ENCODE measurements at places on chromosomes 5 and 9.

GRCh38 chr9:79817438-79818004 lies 245.8 kb downstream of the TLE4 start:
- no peak for DNase-seq

- peak; percentile 60 for DNase-seq
These were observed 14.6 kb downstream of the LCN10 start for GRCh38 chr9:136728080-136728547.

DNA sequence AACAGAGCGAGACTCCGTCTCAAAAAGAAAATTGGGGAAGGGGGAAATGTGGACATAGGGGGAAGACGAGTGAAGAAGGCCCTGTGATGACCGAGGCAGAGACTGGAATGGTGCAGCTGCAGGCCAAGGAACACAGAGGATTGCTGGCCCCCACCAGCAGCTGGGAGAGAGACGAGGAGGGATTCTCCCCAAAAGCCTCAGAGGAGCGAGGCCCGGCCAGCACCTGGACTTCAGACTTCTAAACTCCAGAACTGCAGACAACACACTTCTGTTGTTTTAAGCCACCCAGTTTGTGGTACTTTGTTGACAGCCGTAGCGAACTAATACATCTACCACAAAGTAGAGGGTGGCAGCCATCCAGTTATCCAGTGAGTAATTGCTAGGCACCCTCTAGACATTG lies 124.6 kb downstream of the ATPSCKMT start:
- DNase-seq: no peak

GRCh38 chr5:179451114-179451827 lies 99.1 kb upstream of the RUFY1 start:
- no peak for DNase-seq

GRCh38 chr9:89356782-89357181 lies 38.5 kb downstream of the SECISBP2 start:
- DNase-seq: no peak

DNA sequence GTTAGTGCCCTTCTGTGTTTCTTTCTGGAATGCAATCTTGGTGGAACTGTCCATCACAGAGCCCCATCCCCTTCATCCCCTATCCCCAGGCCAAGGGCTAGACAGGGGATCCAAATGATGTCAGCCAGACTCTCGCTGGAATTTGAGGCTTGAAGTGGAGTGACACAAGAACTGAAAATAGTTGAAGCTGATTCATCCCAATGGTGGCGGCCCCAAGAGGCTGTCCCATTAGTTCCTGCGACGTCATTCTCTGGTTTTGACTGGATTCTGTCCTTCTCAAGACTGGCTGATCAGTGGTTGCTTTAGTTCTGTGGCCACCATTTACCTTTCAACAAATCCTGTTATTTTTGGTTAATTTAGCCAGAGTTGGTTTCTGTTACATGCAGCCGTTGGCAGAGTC lies 59.9 kb downstream of the SUB1 start:
- DNase-seq: no peak

- no peak for DNase-seq
These were observed 71.2 kb downstream of the TENT4A start for GRCh38 chr5:6784481-6784880.

GRCh38 chr5:111948092-111948841 lies 191.3 kb upstream of the NREP start:
- DNase-seq: peak; percentile 55

DNA sequence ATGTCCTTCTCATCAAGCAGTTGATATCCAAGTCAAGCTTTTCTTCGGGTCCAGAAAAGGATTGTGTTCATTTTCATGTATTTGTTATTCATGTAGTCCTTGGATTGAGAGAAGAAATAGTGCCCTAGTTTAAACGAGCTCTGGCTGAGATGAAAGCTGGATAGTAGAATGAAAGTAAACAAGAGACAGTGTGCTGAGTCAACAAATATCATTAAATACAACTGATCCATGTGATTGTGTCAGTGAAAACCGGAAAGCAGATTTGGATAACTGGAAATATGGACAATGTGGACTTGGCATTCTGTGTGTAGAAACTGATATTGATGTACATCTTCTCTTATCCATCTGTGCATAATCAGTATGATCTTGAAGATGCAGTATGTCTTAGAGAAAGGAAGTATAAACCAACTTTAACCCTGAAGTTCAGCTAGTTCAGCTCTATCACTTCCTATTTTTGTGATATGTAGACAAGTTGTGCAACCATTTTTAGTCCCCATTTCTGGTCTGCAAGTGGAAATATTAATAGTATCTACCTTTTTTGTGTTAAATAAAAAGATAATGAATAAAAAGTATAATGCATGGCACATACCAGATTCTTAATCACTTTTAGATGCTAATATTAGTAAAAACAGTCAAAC lies 4.4 kb downstream of the MUSK start:
- no peak for DNase-seq

- DNase-seq: no peak
These were observed 128.9 kb downstream of the ALDH1A1 start for GRCh38 chr9:72823971-72824370.

DNA sequence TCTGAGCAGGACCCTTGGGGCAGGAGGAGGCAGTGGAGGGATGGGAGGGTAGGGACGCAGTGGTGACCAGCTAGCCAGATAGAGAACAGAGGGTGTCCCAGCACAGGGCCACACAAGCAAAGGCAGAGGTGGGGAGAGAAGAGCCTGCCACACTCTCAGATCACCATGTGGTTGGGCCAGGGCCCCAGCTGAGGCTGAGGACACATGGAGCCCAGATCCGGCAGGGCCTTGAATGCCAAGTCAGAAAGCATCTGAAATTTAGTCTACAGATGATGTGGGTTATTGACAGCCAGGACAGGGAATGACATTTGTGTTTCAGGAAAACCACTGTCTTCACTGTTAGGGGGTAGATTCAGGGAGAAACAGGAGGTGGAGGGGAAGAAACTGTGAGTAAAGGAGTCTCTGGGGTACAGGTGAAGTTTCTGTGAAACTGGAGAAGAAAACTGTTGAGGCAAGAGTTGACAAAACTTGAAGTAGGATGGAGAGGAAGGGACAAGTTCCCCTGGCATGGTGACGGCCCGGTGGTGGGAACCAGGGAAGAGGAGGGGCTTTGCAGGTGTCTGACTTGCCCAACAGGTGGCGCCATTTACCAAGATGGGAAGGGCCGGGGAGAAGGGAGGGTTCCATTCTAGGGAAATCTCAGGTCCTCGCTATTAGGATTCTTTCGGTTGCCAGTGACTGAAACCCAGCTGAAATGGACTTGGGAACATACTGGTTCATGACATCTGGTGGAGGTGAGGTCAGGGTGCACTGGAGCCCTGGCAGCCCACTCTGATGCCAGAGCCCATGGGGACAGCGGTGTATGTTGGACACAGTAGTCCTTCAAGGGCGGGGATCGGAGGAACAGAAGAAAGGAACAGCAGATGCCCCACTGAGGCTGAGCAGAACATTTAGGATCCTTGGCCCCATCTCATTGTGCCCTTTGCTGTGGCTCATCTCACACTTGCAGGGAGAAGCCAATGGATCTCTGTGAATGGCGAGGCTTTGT lies 100.1 kb downstream of the KCNIP1 start:
- no peak for DNase-seq

DNA sequence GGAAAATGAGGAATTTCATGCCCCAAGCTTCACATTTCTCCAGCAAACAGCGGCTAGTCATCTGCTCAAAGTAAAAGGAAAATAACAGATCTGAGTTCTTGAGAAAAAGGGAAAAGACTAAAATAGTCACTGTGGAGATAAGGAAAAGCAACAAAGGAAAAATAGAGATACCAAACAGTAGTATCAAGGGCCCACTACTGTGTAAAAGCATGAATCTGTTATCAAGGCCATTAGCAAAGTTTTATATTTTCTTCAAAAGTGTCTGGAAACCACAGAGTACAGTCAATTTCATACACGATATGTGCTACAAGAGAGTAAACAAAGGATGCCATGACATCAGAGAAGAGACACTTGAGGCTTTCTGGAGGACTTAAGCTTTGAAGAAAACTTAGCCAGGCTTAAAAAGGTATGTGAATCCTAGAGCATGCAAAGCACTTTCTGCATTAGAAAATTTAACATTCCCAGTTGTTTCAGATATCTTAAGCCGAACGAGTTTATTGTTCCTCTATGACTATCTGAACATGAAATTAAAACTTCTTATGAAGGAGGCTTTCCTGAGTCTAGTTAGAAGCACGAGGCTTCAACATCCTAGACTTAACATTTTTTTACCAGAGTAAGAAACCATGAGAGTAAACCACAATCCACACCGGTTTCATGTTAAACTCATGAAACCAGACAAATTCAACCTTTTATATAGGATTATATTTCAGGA lies 1.2 kb downstream of the TTC33 start:
- no peak for DNase-seq

DNA sequence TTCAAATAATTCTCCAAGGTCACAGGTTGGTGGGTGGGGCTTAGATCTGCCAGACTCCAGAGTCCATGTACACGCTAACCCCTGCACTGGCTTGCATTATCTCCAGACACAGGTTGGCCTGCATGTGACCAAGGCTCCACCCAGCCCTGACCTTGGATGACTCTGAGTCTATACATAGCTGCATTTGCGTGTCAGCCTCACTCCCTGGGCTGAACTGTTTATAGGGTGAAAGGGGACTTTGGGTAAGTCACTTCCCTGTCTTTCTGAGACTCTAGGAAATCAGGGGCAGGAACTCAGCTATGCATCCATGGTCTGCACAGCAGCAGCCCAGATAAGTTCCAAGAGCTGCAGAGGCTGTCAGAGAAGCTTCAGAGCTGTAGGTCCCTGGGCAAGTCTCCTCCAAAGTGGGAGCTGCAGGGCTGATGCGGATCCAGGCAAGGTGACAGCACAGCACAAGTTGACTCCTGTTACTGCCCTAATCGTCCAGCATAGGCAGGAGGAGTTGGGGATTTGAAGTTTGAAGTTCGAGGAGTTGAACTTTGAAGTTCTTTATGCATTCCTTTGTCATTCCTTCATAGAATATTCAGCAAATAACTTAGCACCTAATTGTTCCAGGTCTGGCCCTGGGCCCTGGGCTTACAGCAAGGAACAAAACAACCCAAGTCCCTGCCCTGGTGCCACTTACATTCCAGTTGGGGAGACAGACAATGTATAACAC lies 53.4 kb downstream of the SLC22A5 start:
- DNase-seq: no peak

DNA sequence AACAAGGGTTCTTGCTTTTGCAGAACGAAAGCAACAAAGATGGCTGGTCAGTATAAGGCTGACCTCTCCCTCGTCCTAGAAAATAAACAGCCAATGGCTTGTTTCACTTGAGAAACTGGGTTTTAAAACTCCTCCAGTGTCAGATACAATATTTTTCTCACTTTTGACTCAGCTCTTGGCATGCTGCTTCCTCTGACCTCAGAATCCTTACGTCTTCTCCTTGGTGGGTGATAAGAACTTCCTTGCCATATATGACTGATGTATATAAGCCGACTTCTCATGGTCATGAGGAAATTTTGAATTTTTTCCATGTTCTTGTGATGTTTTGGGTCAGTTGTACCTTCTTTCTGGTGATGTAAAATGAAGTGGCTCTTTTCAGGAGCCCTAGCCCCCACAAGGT lies 3.8 kb downstream of the ZNF618 start:
- DNase-seq: no peak

- no peak for DNase-seq
These were observed 16.4 kb downstream of the ZSWIM6 start for GRCh38 chr5:61348447-61348846.

- DNase-seq: no peak
These were observed 90.3 kb upstream of the ACO1 start for GRCh38 chr9:32294106-32294505.

GRCh38 chr5:17373406-17373805 lies 124.6 kb upstream of the TAF11L2 start:
- no peak for DNase-seq

GRCh38 chr5:31993165-31993961 lies 180.8 kb downstream of the GOLPH3 start:
- no peak for DNase-seq

GRCh38 chr9:69689991-69690538 lies 17.9 kb upstream of the APBA1 start:
- no peak for DNase-seq

DNA sequence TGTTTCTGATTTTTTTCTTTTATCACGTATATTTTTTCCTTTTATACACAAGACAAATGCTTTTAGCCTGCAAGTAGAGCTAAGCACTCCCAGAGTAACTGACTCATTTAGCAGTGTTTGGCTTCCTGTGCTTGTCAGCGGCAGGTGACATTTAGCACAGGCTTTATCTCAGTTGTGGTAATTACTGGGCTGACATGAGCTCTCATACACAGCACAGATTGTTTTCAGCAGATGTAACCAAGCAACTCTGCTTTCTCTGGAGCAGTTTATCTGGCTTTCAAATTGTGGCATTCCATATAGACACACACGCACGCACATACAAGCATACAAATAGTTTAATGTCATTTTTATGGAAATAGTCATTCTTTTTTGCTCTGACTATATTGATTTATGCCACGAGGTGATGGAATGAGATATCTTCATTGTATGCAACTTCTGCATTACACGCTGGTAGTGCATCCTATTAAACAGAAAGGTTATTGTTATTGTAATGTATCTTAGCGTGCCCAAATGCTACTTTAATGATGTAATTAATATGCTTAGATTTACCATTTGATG lies 379.0 kb upstream of the GRAMD2B start:
- DNase-seq: no peak

- DNase-seq: no peak
These were observed 53.7 kb downstream of the PLAC8L1 start for GRCh38 chr5:146051678-146052077.

DNA sequence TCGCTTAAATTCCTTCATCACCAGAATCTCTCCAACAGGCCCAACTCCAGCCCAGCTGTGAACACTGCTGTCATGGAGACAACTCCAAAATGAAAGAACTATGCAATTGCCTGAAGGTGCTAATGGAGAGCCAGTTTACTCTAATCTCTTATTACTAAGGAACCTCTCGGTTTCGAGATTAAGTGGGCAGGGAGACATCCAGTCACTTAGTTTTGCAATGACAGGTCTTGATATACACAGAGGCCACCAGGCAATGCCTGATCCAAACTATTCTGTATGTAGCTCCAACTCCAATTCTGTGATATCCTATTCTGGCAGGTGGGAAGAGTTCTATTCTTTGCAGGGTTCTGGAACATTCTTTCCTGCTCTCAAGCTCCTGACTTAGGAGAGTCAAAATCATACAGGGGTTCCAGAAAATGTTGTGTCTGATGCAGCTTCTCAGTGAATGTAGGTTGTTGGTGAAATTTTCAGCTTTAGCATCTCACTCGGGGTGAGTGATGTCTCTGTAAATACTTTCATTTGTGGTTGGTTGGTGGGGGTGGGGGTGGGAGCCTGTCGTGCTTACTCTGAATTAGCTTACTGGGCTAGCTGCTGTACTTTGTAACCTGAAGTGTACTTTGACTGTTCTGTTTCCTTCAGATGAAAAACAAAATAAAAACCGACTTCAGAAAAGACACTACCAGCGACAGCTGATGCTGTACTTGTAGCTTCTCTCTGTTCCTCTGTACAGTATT lies 170.9 kb downstream of the PALM2AKAP2 start:
- DNase-seq: no peak

GRCh38 chr9:129241725-129242124 lies 63.7 kb upstream of the IER5L start:
- DNase-seq: no peak
